ENCODE measurements at places on chromosomes 16 and 17.

- peak; percentile 28 for DNase-seq
These were observed 117.4 kb downstream of the IRF8 start for GRCh38 chr16:86016201-86016965.

GRCh38 chr16:679814-680624, at the start of gene STUB1:
Gene STUB1 (plus strand): TSS chr16:680410. CDS start chr16:680526, 116 bp downstream.
- peak; percentile 68 for DNase-seq

- DNase-seq: no peak
These were observed 72.9 kb downstream of the MRM1 start for GRCh38 chr17:36674278-36674650.

- peak; percentile 40 for DNase-seq
These were observed 1.5 kb downstream of the SPOP start for GRCh38 chr17:49676276-49676868.

GRCh38 chr17:63996430-63997182, 1.5 kb upstream of the PRR29 start:
- DNase-seq: no peak

DNA sequence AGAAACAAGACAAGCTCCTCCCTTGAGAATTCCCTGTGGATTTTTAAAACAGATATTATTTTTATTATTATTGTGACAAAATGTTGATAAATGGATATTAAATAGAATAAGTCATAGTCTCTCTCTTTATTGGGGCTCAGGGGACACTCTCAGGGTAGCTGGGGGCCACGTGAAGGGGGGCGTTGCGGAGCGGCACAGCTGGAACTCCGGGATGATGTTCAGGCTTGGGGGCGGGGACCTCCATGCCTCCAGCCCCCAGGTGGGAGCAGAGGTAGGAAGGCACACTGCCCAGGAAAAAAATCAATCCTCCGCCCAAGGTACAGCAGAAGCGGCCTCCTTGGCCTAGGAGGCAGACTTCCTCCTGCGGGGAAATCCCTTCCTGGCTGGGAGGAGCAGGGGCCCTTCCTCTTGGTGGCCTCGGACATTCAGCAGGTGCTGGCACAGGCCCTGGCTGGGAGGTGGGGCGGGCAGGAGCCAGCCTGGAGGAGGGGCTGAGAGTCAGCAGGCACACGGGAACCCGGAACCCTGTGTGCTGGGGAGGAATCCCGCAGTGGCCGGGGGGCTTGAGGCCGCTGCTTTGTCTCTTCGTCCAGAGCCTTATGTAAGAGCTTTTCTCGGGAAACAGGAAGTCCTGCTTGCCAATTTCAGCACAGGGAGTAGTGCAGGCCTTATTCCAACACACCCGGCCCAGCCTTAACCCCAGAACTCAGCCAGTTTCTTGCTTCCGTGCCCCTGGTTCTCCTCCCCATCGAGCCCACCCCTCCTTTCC, 591 bp upstream of the TNFSF13 start:
- DNase-seq: peak; percentile 54

DNA sequence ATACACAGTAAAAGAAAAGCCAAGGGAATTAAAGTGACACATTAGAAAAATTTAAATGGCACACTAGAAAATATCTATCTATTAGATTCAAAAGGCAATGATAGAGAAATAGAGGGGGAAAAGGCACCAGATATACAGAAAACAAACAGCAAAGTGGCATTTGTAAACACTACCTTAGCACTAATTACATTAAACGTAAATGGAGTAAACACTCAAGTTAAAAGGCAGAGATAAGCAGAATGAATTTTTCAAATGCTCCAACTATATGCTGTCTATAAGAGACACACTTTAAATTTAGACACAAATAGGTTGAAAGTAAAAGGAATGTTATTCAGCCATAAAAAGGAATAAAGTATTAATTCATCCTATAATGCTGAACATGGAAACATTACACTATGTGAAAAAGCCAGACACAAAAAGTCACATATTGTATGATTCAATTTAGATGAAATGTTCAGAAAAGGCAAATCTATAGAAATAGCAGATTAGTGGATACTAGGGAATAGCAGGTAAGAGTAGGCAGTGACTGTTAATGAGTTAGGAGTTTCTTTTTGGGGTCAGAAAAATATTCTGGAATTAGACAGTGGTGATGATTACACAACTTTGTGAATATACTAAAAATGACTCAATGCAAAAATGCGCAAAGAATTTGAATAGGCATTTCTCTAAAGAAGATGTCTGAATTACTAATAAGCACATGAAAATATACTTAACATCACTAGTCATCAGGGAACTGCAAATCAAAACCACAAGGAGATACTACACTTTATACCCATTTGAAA, 92.4 kb downstream of the BRIP1 start:
- DNase-seq: peak; percentile 16

- DNase-seq: no peak
These were observed 1.6 kb upstream of the ADGRG3 start for GRCh38 chr16:57666353-57667047.

- no peak for DNase-seq
These were observed 42.8 kb downstream of the RAB11FIP3 start for GRCh38 chr16:468068-468821.

DNA sequence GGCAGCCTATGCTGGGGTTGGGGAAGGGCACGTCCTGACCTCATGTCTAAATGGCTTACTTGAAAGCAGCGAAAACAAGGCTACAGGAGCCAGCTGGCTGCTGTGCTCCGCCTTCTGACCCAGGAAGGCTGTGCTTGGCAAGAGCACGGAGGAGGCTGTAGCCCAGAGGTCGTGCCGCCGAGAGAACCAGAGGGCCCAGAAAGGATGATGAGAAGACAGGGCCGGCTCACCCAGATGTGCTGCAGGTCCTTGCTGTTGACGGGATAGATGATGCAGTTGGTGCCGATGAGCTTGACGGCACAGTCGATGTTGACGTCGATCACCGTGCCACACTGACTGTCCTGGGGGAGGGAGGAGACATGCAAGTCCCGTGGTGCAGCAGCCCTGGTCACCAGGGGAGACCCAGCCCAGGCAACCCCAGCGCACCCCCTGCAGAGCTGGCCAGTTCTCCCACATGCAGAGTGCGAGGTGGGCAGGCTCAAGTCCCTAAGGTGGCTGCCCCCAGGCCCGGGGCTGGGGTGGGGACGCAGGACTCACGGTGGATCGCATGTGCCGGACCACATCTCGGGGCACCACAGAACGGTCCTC, 20.7 kb downstream of the SPHK1 start:
- no peak for DNase-seq

DNA sequence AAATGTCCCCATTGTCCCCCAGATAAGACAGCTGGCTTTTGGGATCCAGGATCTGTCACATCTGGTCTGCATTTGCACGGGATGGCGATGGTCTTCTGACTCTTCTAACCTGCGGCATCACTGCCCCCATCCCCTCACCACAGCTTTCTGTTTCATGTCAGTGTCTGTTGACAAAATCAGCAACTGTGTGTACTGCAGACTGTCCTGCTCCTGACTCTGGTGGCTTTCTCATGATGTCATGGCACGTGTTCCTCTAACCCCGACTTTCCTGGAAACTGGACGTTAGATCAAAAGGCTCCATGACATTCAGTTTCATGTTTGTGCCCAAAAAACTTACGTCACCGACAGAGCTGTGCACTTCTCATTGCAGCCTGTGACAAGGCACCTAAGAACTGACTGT, 30.1 kb upstream of the CPNE2 start:
- DNase-seq: no peak

DNA sequence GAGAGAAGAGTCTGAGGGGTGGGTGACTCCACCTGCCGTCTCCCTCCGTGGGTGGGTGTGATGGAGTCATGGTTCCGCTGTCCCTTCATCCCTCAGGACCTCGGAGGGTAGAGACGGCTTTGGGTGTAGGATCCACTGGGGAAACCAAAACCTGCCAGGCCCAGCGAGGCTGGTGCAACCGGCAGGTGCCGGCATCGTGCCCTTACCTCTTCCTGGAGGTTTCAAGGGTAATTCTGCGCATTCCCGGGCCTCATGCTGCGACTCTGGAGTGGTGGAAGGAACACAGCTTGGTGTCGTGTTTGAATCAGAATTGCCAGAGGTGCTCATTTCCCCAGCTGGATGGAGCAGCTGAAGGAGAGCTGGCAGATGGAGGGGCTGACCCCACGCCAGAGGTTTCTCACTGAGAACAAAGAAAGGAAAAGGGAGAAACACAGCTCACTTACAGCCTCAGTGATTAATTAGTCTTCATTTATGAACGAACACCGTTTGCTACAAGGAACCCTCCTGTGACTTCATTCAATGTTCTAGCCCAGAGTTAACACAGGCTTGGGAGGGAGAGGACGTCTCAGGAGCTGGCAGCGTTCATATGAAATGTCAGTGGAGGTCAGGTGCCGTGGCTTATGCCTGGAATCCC, 16.3 kb upstream of the ATP2A3 start:
- DNase-seq: no peak

- no peak for DNase-seq
These were observed 44.3 kb upstream of the PSMD7 start for GRCh38 chr16:74252329-74252728.

DNA sequence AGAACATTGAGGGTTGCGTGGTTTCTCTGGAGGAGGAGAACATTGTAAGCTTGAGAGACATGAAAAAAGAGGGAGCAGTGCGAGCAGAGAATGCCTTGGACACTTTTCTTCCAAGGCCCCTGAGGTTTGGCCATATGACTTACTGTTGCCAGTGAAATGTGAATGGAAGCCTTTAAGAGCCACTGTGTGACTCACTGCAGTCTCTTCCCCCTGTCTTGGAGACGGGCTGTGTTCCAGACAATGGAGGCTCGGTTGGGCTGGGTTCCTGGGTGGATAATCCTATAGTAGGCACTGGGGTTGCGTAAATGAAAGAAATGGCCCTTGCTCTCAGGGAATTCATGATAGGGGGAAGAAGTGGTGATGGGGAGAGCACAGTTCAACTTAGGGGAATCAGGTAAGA, 75.5 kb downstream of the SHISA9 start:
- DNase-seq: no peak

GRCh38 chr16:70644763-70645597, 1.4 kb upstream of the IL34 start:
- no peak for DNase-seq

All from stromal cell of bone marrow (primary cell).